AG08395 (cell line): ENCODE measurements at places on chromosomes 7 and 10.
A peak's percentile ranks its signal among the peaks of the same experiment; 100 is the strongest.

- no peak for DNase-seq
Observed at GRCh38 chr10:123790132-123790885, 101.3 kb downstream of the CPXM2 start.

DNA sequence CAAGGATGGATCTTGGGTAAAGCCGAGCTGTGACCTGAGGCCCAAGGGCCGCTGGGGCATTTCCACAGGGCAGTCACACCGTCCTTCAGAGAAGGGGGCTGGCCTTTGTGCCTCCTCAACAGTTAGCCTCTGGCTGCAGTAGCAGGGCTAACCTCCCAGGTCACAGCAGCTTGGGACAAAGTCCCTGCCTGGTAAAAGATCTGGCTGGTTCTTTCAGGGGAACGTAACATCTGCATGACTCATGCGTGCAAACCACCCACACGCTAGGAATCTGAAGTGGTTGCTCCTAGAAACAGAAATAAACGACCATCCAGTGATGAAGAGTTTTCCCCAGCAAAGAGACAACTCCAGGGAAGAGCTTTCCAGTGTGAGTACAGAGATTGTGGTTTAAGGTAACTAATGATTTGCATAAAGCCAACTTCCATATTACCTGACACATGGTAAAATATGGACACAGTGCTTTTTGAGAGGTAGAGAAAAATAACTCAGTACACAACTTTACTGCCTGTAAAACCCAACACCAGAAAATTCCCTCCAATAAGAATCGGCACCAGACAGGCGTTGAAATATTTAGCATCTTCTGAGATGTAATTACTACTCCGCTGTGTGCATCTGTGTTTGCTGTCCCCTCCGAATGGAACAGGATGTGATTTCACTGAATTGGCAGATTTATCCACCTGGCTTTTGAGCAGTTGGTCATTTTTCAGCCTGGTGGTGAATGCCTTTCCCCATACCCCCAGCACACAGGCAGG lies 84.9 kb upstream of the ADRB1 start:
- peak; percentile 94 for DNase-seq

GRCh38 chr7:151570366-151570915 lies 50.7 kb upstream of the RHEB start:
- peak; percentile 21 for DNase-seq

DNA sequence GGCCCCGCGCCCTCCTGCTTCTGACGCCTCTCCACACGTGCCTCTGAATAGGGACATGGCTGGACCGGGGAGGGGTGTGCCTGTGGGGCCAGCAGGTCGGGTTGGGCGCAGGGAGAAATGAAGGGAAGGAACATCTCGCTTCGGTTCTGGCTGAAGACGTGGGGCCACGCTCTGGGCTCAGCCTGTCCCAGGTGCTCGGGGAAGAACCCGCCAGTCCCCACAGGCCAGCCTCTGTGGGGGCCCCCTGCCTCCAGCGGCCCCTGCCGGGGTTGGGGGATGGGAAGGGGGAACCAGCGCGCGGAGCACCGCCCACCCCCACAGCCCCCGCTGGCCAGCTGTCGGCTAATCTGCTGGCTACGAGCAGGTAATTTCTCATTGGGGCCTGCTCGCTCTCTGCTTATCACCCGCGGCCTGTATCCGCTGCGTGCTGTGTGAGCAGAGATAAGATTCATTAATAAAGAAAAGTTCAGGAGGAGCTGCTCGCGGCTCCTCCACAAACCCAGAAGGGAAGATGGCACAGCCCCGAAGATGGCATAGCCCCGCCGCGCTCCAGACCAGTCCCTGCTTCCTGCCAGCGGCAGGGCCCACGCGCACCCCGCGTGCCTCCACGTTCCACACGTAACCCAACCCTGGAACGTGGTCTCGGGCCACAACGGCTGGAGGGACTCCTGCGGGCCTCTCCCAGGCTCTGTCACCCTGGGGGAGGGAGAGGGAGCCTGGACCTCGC lies 186.2 kb downstream of the ELFN1 start:
- no peak for DNase-seq

- DNase-seq: no peak
Observed at GRCh38 chr7:5554287-5554610, 130.6 kb upstream of the TNRC18 start.
